ENCODE measurements at places on chromosomes 4 and X.
A peak's percentile ranks its signal among the peaks of the same experiment; 100 is the strongest.

- no peak for DNase-seq
Measured at GRCh38 chr4:147015491-147015890, 69.8 kb upstream of the TTC29 start.

GRCh38 chrX:78514852-78515251 is 144.3 kb downstream of the RTL3 start:
- peak; percentile 58 for DNase-seq

DNA sequence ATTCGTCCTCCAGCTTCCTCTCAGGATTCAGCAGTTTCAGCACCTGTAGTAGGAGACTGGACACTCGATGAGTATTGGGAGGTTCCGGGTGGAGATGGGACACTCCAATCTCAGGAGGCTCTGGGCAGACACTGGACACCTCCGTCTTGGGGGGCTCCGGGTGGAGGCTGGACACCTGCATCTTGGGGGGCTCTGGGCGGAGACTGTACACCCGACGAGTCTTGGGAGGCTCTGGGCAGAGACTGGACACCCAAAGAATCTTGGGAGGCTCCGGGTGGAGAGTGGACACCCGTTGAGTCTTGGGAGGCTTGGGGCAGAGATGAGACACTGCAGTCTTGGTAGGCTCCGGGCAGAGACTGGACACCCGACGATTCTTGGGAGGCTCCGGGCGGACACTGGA is 28.7 kb upstream of the LANCL3 start:
- DNase-seq: no peak

GRCh38 chr4:81260443-81261101 is 45.5 kb upstream of the PRKG2 start:
- DNase-seq: peak; percentile 46

- DNase-seq: no peak
Measured at GRCh38 chr4:85725721-85726170, 250.8 kb downstream of the ARHGAP24 start.

DNA sequence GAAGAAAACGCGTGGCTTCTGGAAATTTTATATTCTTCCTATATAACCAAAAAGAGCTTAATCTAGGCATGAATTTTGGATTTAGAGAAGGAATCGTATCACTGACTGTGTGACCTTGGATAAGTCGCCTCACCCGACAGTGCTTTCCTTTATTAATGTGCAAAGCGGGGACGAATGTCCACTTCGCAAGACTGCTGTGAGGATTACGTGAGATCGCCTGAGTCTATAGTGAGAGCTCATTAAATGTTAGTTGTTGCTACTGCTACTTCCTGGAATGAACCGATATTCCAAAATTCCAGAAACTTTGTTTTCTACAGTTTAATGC is 448 bp upstream of the TBC1D8B start:
- no peak for DNase-seq

- DNase-seq: peak; percentile 35
Measured at GRCh38 chr4:6493658-6494304, 21.4 kb upstream of the PPP2R2C start.

DNA sequence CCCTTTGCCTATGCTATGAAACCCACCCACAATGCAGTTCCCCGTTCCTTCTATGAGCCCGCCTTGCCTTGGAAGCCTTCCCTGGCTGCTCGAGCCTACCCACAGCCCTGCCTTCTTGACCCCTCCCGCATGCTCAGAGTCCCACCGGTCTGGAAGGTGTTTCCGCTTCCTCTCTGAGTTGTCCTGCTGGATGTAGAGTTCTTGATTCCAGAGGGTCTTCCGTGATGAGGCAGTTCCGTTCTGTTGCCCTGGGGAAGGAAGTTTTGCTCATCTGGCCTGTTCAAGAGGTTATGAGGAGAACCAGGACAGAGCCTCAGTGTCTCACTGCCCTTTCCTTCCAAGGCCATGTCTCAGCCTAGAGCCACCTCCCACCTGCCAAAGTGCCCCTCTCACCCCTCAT is 7.5 kb downstream of the GPKOW start:
- DNase-seq: no peak

GRCh38 chrX:15269120-15269519 is 763 bp downstream of the ASB9 start:
- no peak for DNase-seq

GRCh38 chr4:122917731-122918130 is 4.7 kb downstream of the NUDT6 start:
- no peak for DNase-seq

DNA sequence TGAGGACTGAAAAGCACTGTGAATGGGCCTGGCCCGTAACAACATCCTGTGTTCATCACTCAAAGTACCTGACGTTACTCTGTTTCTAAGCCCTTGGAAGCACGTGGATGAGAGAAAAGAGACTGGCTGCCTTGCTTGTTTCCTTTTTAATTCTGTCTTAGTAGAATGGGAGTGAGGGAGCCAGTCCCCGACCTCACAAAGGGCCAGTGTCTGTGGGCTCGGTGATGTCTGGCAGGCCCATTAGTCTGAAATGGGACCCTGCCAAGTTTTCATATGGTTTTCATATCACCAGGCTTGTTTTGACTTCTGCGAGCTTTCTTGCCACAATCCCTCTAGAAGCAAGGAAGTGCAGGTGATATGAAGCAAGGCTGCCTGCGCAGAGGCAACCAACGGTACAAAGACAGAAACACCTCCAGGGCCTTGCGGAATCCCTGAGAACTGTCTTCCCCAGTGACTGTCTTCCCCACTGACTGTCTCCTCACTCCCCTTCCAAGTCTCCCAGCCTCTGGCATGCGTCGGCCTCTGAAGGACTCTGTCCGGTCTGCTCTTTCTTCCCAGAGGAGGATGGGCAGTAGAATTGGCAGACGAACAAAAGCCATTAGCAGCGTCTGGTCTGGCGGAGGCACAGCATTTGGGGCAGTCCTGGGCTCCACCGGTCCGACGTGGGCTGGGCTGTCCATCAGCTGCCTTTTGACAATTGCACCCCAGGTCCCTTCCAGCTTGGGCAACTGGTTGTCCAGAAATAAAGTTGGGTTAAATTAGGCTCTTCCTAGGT is 20.2 kb upstream of the RASL11B start:
- DNase-seq: no peak

DNA sequence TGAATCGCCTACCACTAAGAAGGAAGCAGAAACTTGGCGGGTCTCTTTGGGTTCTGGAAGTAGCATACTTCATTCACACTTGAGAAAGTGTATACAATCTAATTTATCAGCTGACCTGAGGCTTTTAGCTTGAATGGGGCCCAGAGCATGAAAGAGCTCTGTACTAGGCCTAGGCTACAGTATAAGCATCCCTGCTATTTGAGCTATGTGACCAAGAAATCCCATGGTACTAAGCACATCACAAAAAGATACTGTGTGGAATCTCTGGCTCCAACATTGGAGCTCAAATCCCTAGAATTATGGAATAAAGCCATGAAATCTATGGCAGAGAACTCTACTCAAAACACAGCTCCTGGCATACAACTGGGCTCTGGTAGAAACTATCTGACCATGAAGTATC is 43.9 kb upstream of the CCDC149 start:
- DNase-seq: no peak

GRCh38 chrX:44914532-44915198 is 41.7 kb downstream of the KDM6A start:
- DNase-seq: no peak

GRCh38 chr4:147840838-147841738 is 109.2 kb downstream of the ARHGAP10 start:
- no peak for DNase-seq

- DNase-seq: no peak
Measured at GRCh38 chr4:32864713-32865351, 2144.7 kb downstream of the PCDH7 start.

DNA sequence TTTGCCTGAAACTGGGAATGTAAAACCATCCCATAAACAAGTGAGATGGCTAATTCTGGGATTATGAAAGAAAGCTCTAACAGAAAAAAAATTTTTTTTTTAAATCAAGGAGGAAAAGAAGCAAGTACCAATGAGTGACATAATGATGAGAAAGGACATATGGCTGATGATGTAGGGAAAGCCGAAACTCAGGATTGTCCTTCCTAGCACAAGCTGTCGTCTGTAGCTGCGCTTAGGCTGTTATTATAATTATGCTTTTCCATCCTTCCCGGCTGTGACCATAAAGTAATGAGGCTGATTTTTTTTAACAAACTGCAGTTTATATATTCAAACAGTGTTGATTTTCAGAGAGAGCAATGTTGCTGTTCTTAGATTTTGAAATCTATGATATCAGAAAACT is 209.8 kb upstream of the NOCT start:
- DNase-seq: no peak

DNA sequence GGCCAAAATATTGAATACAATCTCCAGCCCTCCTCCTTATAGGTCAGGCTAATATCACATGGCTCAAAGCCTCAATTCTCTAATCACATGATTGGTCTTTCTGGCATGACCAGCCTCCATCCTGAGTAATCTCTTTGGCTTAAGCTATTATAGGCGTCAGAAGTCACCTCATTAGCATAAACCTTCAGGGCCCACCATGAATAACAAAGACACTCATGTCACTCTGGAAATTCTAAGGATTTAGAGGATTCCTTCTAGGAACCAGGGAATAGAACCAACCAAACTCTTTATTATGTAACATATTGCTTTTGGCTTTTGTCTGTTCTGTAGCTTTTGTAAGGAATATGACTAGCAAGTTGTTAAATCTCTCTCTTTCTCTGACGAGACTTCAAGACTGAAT is 109.2 kb upstream of the IGFBP7 start:
- DNase-seq: no peak

GRCh38 chr4:85565761-85566480 is 91.0 kb downstream of the ARHGAP24 start:
- no peak for DNase-seq

DNA sequence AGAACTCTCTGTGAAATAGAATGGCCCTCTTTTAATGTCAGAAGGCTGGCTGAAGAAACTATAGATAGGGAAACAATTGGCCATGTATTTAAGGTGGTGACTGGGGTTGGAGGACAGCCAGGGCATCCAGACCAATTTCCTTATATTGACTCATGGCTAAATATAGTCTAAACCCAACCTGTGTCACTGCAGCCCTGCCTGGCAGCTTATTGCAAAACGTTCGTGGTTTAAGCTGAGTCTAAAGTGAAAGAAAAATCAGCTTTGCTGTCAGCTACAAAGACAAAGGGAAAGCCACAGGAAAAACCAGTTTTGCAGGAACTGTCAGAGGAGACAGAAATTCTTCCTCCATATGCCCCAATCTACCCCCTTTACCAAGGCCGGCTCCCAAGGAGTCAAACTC is 902.8 kb upstream of the NDST4 start:
- no peak for DNase-seq

- DNase-seq: peak; percentile 11
Measured at GRCh38 chr4:86935566-86935852, 698 bp downstream of the AFF1 start.

GRCh38 chrX:47483306-47484268 is 565 bp upstream of the ZNF41 start:
- no peak for DNase-seq

DNA sequence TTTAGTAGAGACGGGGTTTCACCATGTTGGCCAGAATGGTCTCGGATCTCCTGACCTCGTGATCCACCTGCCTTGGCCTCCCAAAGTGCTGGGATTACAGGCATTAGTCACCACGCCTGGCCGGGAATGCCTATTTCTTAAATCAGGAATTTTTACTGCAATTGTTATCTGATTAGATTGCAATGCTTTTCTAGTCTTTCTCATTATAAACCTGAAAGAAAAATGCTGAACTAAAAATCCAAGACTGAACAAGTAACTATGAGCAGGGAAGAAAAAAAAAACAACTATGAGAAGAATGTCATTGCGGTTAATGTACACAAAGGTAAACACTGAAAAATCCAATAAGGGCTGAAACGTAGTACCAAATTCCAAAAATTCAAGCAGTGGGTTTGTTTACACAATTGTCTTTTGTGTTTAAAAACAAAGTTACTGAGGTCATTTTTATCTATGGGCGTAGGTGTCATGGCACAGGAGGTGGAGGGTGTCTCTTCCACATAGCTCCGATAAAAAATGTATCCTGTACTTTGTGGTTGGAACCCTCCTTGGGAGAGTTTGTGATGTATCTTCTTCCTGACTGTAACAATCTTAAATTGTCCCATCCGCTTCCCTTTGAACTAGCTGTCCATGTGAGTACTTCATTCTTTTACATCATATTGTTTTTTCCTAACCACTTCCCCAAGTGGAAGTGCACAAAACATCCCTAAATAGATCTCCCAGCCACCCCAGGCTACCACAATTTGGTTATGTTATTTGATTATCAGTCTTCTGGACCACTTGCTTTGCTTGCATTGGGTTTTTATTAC is 11.1 kb upstream of the TMEM156 start:
- DNase-seq: no peak

DNA sequence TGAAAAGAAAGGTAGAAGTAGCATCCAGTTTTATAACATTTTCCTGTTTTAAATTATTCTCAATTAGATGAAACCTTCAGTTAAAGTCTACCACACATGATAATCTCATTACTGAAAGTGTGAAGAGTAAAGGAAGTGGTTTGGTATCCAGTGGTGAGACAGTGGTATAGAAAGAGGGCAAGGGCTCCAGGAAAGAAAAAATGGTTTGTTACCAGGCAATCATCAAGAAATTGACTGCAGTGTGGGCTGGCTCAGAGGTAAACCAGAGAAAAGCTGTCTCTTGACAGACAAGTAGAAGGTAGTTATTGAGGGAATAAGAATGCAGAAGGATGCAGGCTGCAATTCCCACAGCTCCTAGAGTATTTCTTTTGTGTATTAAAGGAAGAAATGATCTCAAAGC is 406.2 kb downstream of the TLL1 start:
- no peak for DNase-seq

DNA sequence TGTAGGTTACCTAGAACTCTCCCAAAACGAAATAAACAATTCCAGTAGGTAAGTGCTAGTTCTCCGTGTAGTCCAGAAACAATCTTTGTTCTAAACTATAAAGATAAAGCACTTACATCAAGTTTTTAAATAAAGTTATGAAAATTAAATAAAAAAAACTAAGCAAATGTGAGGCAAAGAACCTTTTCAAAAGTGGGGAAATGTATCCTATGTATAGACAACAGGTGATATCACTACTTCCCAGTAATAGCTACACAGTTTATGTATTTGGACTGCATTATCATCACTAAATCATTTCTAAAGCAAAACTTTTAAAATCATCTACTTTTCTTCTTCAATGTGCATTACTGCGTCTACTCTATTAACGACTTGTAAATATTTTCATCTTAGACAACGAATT is 2.0 kb downstream of the YTHDC1 start:
- DNase-seq: no peak

- peak; percentile 49 for DNase-seq
Measured at GRCh38 chr4:52659722-52660261, 691 bp upstream of the USP46 start.

- DNase-seq: no peak
Measured at GRCh38 chr4:53790286-53790685, 199.0 kb upstream of the LNX1 start.

GRCh38 chr4:1964443-1964842 is 44.3 kb downstream of the NELFA start:
- no peak for DNase-seq

GRCh38 chr4:159191989-159192388 is 89.1 kb downstream of the RAPGEF2 start:
- DNase-seq: peak; percentile 54

DNA sequence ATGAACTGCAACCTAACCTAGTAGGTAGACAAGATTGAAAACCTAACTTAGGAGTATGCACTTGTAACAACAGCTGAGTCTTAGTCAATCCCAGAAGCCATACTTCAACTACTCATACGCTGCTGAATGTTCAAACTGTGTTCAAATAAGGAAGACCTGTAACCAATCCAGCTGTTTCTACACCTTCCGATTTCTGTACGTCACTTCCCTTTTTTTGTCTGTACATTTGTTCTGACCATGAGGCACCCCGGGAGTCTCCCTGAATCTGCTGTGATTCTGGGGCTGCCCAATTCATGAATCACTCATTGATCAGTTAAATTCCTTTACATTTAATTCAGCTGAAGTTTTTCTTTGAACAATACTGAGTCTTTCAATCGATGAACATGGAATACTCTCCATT is 89.5 kb downstream of the BMP3 start:
- no peak for DNase-seq

All from iPS-NIHi11 (cell line).